IMR-90 (cell line): ENCODE measurements at places on chromosomes 5 and 9. TPM values are rescaled to one million over a fixed set of nuclear protein-coding genes. Genes with fewer than 3 reads are reported as not detected.

The SPATA6L gene
- 0.18 and 0.28 TPM in 2 replicates for total RNA-seq

The CCDC69 gene
- 0.36 and 0.56 TPM in 2 replicates for total RNA-seq

DNA sequence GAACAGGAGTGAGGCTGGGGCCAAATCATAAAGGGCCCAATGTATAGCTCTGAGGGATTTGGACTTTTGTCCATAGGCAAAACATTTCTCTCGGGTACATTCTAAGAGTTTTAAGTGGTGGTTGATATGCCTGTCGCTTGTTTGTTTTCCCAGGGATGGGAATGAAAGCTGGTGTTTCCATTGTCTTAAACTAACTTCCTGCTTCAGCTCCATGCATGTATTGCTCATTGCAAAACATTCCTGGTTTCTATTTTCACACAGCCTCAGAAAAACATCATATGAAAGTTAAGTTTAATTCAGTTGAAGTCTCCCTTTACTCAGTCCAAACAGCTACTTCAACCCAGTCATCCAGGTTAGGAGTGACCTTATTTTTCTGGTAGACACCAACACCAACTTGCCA lies 235.0 kb downstream of the ACTL7B start:
- DNase-seq, result no peak
- H3K4me3 ChIP-seq, result no peak overlapping the region
- H3K36me3 ChIP-seq, result no peaks in the 10 kb centered on the region
- no peaks in the 10 kb centered on the region for H3K4me1 ChIP-seq
- no peaks in the 10 kb centered on the region for H3K27me3 ChIP-seq
- H3K27ac ChIP-seq, result no peak overlapping the region

The CAPSL gene
- total RNA-seq, result not detected in 2 replicates

The ADAMTS12 gene
- 49.2 and 51.3 TPM in 2 replicates for total RNA-seq

The MOB3B gene
- total RNA-seq, result under 0.01 TPM in 2 replicates

- peaks cover 5% of the 10 kb centered on the region for H3K36me3 ChIP-seq
- no peak overlapping the region for H3K27ac ChIP-seq
- DNase-seq, result no peak
Measured at GRCh38 chr9:94829380-94830070, 103.0 kb downstream of the AOPEP start.

DNA sequence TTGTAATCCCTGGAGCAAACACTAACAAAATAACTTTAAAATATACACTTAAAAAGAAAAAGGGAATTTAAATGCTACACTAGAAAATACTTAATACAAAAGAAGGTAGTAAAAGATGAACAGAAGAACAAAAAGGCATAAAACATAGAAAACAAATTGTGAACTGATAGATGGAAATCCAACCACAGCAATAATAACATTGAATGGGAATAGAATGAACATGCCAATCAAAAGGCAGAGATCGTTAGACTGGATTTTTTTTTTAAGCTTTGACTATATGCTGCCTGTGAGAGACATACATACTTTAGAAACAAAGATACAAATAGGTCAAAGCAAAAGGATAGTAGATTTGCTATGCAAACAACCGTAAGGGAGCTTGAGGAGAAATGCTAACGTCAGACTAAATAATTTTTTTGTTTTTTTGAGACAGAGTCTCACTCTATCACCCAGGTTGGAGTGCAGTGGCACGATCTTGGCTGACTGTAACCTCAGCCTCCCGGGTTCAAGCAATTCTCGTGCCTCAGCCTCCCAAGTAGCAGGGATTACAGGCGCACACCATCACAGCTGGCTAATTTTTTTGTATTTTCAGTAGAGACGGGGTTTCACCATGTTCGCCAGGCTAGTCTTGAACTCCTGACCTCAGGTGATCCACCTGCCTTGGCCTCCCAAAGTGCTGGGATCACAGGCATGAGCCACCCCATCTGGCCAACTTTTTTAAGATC lies 6.5 kb downstream of the ABO start:
- no peak overlapping the region for H3K27ac ChIP-seq
- DNase-seq, result no peak
- no peaks in the 10 kb centered on the region for H3K36me3 ChIP-seq
- H3K4me1 ChIP-seq, result no peaks in the 10 kb centered on the region

DNA sequence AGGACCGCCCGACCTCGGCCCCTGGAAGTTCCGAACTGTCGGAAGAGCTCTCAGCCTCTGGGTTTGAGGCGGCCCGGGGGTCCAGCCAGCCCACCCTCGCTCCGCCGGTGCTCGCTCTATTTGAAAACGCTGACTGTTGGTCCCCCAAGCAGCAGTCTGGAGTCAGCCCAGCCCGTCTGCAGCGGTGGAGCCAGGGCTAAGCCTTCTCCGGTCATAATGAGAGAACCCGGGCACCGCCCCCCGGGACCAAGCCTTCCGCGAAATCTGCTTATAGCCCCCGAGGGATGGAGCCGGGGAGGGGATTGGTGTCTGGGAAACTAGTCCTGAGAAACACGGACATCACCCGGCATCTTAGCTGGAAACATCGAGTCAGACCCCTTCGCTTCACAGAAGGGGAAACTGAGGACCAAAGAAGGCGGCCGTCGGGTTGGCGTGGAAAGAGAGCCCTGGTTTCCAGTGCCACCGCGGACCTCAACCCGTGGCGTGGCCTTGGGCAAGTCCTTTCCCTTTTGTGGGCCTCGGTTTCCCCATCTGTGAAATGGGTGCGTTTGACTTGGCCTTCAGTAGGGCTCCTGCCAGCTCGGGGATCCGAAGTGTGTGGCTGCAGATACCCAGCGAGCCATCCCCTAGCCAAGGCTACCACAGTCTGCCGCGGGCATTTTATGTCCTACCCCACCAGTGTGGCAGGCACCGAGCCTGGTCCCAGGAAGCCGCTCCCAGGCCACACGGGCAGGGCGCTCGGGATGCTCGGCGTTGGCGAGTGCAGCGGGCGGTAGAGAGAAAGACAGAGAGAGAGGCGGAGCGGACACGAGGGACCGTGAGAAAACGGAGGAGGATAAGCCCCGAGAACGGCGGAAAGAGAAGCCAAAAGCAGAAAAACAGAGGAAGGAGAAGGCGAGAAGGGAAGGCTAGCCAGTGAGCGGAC lies 857 bp downstream of the ADAM19 start:
- H3K4me1 ChIP-seq, result peaks cover 14% of the 10 kb centered on the region
- peak; percentile 47 for DNase-seq
- H3K4me3 ChIP-seq, result peak overlapping the region; percentile 80

The TAF11L10 gene
- total RNA-seq, result not detected in 2 replicates

DNA sequence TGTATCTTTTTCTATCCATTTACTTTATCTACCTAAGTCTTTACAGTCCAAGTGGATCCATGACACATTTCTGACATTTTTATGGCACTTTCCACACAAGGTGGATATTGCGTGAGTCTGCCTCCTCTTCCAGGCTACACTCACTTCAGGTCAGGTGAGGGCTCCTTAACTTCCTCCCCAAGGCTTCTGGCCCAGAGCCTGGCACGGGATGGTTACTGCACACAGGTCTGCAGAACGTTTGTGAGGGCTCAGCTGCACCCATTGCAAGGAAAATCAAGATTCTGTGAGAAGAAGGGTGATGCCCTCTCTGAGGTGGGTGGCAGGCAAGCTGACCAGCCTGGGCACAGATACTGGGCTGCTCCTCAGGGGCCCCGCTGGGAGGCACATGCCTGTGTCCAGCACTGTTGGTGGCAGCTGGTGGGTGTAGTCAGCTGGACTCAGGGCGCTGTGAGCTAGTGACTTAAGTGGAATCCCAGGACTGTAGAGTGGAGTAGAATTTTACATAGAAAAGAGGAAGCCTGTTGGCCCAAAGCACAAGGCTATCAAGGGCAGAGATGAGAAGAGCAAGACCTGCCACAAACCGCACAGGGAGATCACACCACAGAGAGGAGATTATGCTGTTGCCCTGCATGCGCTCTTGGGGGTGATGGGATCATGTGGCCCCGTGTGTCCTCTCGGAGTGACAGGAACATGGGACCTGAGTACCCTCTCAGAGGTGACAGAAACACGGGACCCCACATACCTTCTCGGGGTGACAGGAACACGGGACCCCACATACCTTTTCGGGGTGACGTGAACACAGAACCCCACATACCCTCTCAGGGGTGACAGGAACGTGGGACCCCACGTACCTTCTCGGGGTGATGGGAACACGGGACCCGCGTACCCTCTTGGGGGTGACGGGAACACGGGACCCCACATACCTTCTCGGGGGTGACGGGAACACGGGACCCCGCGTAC lies 21.3 kb downstream of the AHRR start:
- H3K27ac ChIP-seq, result no peak overlapping the region
- no peak overlapping the region for H3K4me3 ChIP-seq
- H3K27me3 ChIP-seq, result no peaks in the 10 kb centered on the region
- DNase-seq, result no peak

GRCh38 chr9:93223260-93224180 lies 39.6 kb downstream of the WNK2 start:
- H3K4me1 ChIP-seq, result no peaks in the 10 kb centered on the region; the same call in 1 of the 2 replicates
- DNase-seq, result peak; percentile 63
- H3K27ac ChIP-seq, result no peak overlapping the region
- no peaks in the 10 kb centered on the region for H3K36me3 ChIP-seq
- H3K4me3 ChIP-seq, result no peak overlapping the region

The OR1Q1 gene
- not detected in 2 replicates for total RNA-seq

DNA sequence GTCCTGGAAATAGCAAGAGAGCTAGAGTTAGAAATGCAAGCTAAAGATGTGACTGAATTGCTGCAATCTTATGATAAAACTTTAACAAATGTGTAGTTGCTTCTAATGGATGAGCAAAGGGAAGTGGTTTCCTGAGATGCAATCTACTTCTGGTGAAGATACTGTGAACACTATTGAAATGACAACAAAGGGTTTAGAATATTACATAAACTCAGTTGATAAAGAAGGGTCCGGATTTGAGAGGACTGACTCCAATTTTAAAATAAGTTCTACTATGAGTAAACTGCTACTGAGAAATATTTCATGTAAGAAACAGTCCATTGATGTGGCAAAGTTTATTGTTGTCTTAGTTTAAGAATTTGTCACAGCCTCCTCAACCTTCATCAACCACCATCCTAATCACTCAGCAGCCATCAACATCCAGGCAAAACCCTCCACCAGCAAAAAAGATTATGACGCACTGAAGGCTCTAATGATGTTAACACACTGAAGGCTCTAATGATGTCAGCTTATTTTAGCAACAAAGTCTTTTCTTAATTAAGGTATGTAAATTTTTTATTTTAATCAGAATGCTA lies 376.2 kb downstream of the CDH10 start:
- no peaks in the 10 kb centered on the region for H3K27me3 ChIP-seq
- no peaks in the 10 kb centered on the region for H3K4me1 ChIP-seq
- H3K27ac ChIP-seq, result no peak overlapping the region
